ENCODE measurements at places on chromosomes 5 and 9.

DNA sequence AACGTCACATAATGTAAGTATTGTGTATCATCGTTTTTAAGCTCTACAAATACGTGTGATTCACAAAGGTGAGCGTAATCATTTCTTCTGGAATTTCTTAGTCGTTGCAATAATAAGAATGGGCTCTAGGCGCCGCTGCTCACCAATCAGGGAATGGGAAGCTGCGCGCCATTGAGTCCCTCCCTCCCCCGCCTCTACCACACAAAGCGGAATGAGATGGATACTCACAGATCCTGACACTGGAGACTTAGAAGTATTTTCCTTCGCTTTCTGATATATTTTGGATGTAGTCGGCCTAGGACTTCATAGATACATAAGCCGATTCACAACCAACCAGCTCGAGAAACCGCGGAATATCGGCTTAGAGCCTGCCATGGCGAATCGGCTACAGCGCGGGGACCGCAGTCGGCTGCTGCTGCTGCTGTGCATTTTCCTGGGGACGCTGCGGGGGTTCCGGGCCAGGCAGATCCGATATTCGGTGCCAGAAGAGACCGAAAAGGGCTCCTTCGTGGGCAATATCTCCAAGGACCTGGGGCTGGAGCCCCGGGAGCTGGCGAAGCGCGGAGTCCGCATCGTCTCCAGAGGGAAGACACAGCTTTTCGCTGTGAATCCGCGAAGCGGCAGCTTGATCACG lies at the start of gene PCDHGA11:
Gene PCDHGA11 (plus strand): TSS at position 197 of the 634 bp plus-strand sequence. CDS start 177 bp downstream, at position 374.
- DNase-seq = no peak

DNA sequence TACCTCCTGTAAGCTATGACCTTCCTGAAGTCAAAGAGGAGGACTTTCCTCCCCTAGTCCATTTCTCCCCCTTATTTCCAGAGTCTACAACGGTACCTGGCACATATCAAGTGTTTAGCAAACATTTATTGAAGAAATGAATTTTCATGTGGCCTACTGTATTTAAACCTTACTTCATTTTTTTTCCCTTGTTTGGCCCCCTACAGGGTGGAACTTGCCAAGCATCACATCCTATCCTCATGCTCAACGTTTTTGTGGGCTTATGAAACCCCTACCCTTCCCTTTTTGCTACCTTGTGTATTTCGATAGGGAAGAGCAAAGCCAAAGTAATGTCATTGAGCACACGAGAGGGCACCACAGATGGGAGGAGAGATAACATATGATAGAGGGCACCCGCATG lies 1857.8 kb upstream of the WWC1 start:
- no peak for DNase-seq

DNA sequence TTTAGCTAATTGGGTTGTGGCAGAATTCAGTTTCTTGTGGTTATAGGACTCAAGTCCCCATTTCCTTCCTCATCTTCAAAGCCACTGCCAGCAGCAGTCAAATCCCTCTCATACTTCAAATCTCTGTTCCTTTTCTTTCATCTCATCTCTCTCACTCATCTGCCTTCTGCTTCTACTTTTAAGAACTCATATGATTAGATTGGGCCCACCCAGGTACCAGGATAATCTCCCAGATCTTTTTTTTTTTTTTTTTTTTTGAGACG lies 8.0 kb upstream of the REEP5 start:
- DNase-seq = no peak

DNA sequence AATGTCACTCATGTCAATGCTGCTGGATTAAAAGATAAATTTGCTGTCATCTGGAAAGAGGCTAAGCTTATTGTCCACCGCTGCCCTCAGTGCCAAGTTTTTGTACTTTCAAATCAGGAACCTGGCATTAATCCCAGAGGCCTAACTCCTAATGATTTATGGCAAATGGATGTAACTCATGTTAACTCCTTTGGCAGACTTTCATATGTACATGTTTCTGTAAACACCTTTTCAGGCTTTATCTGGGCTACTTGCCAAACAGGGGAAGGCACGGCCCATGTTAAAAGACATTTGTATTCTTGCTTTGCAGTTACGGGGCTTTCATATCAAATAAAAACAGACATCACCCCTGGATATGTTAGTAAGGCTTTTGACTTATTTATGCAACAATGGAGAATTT lies 608.0 kb upstream of the ACO1 start:
- DNase-seq = no peak

- no peak for DNase-seq
Measured at GRCh38 chr9:123820139-123820538, 109.8 kb downstream of the DENND1A start.

- DNase-seq = no peak
Measured at GRCh38 chr5:177412603-177413233, 3.4 kb upstream of the F12 start.

DNA sequence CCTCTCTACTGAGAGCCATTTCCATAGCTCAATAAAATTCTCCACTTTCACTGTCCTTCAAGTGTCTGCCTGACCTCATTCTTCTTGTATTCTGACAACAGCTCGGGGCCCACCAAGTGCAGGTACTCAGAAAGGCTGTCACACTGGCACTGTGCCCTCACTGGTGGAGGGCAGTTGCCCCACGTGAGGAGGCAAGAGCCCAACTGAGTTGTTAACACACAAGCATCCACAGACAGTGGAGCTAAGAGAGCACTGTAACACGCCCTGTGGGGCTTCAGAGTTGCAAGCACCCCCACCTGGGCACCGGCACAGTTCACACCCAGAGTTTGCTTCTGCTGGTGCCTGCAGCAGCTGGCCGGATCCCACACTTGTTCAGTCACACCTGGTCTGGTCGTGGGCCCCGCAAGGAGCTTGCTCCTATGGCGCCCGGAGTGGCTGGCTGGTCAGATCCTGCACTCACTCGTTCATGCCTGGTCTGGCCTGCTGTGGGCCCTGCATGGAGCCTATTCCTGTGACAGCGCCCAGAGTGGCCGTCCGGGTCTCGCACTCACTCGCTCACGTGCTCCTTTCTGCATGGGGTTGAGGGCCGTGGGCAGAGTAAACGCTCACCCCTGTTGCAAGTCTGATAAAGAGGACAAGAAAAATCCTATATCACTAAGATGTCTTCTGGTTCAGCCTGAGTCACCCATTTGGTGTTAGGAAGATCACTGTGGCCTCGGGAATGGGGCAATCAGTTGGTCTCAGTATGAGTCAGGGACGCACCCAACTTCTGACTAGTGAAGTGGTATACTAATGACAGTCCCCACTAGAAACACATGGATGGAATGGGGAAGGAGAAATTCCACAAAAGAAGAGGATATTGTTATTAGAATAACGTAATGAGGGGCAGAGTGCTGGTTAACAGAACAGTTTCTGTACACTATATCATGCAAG lies 87.0 kb upstream of the CCNH start:
- DNase-seq = no peak

- no peak for DNase-seq
Measured at GRCh38 chr9:105039175-105039799, 111.3 kb upstream of the ABCA1 start.

- no peak for DNase-seq
Measured at GRCh38 chr5:149789835-149790234, 59.7 kb downstream of the PPARGC1B start.

DNA sequence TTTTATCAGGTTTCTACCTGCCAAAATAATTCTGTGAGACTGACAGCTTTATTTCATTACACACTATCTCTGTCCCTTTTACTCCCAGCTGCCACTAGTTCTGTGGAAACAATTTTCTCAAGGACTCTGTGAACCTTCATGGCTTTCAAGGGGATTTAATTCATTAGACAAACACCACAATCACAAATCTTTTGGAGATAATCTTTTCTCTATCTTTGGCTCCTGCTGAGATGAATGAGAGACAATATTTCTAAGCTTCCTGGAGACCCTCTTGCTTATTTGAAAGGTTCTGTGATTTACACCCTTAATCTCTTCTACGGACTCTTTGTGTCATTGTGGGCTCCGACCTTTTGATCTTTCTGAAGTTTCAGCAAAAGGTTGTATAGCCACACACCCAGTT lies 222.6 kb downstream of the PRDM9 start:
- DNase-seq = no peak

DNA sequence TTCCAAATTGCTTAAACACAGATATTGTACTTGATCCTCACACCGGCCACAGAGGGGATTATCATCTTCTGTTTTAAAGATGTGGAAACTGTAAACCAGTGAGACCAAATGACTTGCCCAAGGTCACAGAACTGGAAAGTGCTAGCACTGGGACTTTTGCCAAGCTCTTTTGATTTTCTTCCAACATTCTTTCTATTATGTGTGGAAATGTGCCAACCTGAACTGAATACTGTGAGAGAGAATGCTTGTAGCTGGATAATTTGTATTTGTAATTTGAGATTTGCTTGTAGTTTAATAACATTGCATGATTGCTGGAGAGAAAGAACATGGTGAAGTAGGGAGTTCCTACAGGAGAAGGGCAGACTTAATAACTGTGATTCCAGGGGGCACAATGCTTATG lies 977.9 kb upstream of the NUDT12 start:
- DNase-seq = no peak

- DNase-seq = no peak
Measured at GRCh38 chr9:130045725-130046450, 2.9 kb upstream of the FNBP1 start.

DNA sequence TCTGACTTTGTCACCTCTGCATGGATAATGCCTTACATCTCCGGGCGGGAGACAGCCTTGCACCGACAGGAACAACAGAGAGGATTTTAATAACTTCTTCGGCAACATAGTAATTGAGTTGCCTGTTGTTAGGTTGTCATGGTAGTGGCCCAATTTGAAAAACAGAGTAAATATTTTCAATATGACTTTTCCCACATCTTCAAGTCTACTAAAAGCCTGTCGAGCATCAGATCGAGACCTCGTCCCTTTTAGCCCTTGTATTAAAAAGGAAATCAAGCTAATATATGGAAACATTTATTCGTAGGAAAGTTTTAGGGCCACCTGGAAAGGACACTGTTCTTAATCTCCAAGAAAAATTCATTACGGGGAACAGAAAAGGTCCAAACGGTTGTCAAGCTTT lies 70.8 kb upstream of the FCN2 start:
- DNase-seq = no peak

DNA sequence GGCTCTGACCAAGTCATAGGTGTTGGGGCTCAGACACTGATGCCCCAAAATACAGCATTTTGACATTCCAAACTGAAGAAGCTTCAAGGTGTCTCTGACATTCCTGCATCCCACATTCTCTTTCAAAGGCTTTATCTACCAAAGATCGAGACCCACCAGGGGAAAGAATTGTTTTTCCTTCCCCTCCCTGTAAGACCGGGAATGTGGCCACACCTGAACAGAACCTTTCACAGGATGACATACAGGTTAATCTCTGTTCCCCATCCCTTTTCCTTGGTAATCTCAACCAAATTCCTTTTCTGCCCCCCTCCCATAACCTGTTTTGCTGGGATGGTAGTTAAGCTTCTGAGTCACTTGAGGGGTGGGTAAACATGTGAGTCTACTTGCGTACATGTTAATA lies 72.3 kb downstream of the IQGAP2 start:
- DNase-seq = no peak

- DNase-seq = no peak
Measured at GRCh38 chr5:34695275-34696027, 39.3 kb downstream of the RAI14 start.

DNA sequence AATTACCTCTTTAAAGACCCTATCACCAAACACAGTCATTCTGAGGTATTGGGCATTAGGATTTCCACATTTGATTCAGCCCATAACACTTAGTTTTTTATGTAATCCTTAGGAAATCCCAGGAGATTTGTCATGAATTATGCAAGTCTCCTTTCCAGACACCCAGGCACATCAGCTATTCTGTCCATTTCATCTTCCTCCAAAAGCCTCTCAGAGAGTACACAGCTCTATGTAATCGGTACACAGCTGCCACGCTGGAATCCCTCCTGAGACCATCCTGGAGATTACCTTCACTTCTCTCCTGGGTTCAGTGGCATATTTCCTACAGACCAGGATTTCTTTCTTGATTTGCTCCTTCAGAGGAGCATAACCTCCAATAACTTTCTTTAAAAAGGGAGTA lies 2309.8 kb upstream of the WWC1 start:
- DNase-seq = no peak

GRCh38 chr5:52853650-52854049 lies 65.9 kb downstream of the ITGA1 start:
- no peak for DNase-seq

DNA sequence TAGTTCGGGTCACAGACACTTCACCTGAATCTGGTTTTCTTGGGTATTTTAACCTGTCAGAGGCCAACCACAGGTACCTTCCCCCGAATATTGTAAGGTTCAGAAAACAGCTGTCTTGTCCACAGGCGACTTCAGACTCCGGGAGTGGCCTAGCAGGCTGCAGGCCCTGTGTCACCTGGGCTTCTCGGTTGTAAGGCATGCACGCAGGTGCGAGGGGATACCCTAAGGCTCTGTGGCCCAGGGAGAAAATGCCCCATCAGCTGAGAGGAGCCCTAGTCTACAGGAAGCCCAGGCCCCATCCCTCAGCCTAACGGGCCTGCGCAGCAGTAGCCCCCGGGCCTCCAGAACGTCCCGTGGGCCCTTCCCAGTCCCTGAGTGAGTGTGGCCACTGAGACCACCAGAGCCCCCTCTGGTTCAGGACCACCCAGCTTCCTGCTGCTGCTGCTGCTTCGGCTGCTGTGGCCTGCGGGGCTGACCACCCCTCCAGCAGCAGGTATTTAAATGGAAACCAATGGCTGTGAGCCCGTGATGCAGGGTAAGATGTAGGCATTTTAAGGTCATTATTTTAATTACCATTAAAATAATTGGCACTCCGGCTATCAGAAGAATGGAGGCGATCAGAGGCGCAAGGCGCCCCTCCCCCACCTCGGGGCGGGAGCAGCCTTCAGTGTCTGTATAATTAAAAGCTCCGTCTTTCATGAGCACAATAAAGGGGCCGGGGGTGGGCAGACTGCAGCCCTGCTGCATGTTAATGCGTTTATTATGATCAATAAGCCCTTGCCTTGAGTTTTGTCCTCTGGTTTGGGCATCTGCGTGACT lies 65.4 kb downstream of the PSMB7 start:
- no peak for DNase-seq

DNA sequence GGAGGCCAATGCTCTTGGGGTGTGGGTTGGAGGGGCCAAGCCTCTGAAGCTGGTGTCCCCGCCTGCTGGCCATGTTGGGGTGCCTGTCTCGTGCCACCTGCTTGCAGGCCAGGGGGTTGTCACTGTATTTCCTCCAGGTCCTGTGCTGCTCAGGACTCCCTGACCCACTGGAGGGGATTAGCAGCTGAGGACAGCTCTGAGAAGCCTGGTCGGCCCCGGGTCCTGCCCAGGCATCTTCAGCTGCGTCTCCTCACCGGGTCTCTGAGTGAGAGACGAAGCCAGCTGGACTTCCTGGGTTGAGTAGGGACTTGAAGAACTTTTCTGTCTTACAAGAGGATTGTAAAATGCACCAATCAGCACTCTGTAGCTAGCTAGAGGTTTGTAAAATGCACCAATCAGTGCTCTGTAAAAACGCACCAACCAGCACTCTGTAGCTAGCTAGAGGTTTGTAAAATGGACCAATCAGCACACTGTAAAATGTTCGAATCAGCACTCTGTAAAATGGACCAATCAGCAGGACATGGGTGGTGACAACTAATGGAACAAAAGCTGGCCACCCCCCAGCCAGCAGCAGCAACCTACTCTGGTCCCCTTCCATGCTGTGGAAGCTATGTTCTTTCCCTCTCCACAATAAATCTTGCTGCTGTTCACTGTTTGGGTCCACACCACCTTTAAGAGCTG lies 20.6 kb upstream of the SLC9A3 start:
- DNase-seq = no peak

Data from activated naive CD4-positive, alpha-beta T cell treated with anti-CD3 and anti-CD28 coated beads, Interleukin-2, amount 50 U/mL, for 16 hours (primary cell).